ENCODE measurements at places on chromosomes 7 and 10.

GRCh38 chr7:156527458-156527890 lies 113.1 kb upstream of the RNF32 start:
- DNase-seq, result no peak

DNA sequence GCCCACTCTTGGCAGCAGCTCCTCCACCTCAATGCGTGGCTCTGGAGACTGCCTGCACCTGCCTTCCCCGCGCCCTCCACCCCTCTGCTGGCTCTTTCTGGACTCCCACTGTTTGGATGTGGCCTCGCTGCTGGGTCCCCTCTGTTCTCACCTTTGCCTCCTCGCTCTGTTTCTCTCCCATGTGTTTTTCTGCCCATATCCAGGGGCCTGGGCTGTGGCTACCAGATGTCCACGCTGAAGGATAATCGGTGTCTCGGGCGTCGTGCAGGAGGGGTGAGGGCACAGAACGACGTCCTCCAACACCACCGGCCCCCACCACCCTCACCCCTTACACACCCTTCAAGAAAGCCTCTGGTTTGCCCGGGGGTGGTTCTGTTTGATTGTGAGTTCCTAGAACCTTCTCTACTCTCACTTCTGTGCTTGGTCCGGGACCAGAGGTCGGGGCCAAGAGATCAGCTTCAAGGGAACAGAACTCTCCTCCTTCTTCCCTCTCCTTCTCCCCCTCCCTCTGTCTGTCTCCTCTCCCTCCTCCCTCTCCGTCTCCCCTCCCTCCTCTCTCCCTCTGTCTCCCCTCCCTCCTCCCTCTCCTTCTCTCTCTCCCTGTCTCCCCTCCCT lies 31.7 kb downstream of the AP5Z1 start:
- no peak for DNase-seq

GRCh38 chr7:73618538-73618937 lies 5.8 kb downstream of the MLXIPL start:
- peak; percentile 77 for DNase-seq

- peak; percentile 31 for DNase-seq
Measured at GRCh38 chr7:29274146-29275017, 79.8 kb downstream of the CHN2 start.

- DNase-seq, result no peak
Measured at GRCh38 chr7:47816647-47817046, 131.6 kb downstream of the PKD1L1 start.

GRCh38 chr10:42984035-42984610 lies 92.7 kb upstream of the RET start:
- DNase-seq, result no peak

DNA sequence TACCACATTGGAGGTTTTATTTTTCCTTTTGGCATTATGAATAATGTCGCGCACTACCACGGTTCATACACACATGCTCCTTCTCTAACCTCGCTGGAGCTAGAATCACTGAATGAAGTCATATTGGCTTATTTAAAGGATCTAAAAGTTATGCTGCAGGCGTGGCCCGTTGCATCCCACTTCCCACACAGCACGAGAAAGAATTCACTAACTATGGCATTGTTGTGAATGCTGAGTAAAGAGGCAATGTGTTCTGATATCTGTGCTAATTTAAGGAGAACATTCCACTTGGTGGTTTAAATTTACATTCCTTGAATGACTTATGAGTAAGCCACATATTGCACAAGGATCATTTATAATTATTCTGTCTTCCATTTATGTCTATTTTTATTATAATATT lies 20.7 kb downstream of the TCERG1L start:
- DNase-seq, result no peak

DNA sequence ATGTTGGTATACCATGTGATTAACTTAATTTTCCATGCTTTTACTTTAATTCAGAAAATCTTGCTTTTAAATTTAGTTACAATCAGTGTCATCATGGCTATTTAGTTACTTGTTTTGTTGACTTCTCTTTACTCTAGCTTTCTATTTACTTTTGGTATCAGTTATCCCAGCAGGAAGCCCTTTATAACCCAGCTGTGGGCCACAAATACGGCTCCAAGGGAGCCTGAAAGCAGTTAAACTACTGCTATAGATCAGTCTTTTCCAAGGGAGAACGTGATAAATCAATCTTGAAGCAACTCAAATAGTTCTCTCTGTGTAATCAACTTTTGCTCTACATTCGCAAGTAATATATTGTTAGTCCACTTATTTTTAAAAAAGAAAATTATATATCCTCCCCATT lies 287.4 kb downstream of the CACNA2D1 start:
- DNase-seq, result no peak

DNA sequence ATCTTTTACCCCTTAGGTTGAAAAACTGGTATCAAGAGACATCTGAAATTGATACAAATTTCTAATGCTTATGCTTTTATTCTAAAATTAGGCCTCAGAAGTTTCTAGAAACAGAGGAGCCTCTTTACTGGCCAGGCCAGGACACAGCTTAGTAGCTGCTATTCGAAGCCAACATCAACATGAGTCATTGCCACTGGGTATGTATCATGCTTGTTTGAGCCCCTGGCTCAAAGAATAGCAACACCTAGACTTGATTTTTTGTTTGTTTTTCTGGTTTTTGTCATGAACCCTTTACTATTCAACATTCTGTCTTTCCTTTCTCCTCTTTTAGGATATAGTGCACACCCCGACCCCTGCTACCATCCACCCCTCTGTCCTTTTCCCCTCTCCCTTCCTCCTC lies 90.9 kb upstream of the STK17A start:
- DNase-seq, result no peak

DNA sequence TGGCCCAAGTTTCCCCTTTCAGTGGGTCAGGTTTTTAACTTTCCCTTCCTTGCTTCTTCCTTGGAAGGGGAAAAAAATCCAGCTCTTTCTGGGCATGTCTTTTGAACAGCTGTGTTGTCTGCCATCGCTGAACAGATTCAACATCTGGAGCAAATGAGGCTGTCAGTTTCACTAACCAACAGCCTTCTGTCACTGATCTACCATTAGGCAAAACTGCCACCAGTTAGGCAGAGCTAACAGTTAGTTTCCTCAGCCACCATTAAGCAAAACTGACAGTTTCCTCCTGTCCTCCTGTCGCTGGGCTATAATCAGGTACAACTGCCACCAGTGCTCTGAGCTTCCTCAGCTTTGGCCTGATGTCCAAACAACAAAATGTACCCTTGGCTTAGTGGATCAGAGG lies 81.9 kb downstream of the NPTX2 start:
- no peak for DNase-seq

GRCh38 chr10:25978771-25979170 lies 44.7 kb downstream of the MYO3A start:
- no peak for DNase-seq

DNA sequence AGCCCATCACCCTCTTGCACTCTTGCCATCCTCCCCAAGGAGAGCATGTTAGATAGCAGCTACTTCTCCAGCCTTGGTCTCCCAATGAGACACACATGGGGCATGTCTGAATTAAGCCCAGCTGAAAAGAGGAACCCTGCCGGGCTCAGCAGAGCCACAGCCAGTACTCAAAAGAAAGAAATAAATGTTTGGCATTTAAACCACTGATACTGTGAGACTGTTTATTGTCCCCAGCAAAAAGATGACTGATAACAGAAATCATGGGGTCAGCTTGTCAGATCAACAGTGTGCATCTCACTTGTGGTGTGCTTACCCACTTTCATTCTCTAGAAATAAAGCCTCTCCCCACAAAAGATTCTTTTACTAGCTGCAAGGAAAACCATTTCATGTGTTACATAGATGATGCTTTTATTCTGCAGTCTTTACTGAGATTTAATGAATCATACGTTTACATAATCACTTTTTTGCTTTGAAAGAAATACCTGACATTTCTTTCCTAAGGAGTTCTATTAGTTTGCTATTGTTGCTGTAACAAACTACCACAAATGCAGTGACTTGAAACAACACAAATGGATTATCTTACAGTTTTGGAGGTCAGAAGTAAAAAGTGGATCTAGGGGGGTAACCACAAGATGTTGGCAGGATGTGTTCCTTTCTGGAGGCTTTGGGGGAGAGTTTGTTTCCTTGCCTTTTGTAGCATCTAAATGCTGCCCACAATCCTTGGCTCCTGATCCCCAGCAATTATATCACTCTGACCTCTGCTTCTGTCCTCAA lies 20.9 kb downstream of the ANKRD7 start:
- DNase-seq, result no peak
